ENCODE measurements at places on chromosomes 4 and X. TPM values are rescaled to one million over a fixed set of nuclear protein-coding genes. Genes with fewer than 3 reads are reported as not detected.

The NOX1 gene
- total RNA-seq: not detected

The DGAT2L6 gene
- total RNA-seq: not detected

The PRDM8 gene
- 6.6 TPM for total RNA-seq

The SPANXD gene
- 0.17 TPM for total RNA-seq

The JCHAIN gene
- total RNA-seq: not detected

The RBM47 gene
- 3.0 TPM for total RNA-seq

The ITM2A gene
- total RNA-seq: 31.5 TPM

The TCEAL8 gene
- 50.0 TPM for total RNA-seq

The ETDA gene
- not detected for total RNA-seq

The SLC2A9 gene
- 86.4 TPM for total RNA-seq

The DCAF8L2 gene
- total RNA-seq: not detected

The UGT2B10 gene
- not detected for total RNA-seq

The CCDC120 gene
- 19.7 TPM for total RNA-seq

The BEX2 gene
- total RNA-seq: 16.0 TPM

The AREG gene
- total RNA-seq: 2,145 TPM

The LIAS gene
- 8.5 TPM for total RNA-seq

The PIR gene
- total RNA-seq: 52.0 TPM

Measured in mammary epithelial cell (primary cell).